ENCODE measurements at places on chromosomes 16 and 17.
A peak's percentile ranks its signal among the peaks of the same experiment; 100 is the strongest.

DNA sequence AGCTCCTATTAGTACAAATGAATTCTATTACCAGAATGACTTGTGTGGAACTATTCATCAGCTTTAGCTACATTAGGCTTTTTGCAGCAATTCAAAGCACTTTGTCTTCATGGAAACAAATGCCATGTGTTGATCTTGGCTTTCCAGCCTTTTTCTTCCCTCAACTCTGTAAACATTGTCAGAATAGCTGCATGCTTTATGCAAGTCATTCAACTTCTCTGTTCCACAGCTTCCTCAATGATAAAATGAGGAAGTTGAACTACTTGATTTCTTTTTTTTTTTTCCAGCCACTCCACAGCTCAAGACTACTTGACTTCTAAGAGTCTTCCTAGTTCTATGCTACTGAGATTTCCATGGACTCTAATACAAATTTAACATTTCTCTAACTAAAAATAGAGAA is 41.1 kb downstream of the KIAA0753 start:
- DNase-seq, result no peak

DNA sequence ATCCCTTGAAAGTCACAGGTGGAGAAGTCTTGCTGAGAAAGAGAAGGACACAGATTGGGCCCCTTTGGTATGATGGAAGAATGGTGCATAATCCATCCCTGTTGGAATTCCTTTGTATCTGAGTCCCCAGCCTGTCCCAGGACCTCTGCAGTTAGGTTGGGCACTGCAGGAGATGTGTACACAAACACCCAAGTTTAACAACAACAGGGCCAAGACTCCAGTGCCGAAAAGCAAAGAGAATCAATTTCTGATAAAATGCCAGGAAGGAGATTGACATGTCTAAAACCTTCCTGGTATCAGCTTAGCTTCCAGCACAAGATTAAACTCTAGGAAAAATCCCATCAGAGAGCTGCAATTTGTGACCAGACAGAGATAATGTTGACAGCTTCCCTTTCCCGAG is 32.9 kb downstream of the KATNIP start:
- DNase-seq, result no peak

DNA sequence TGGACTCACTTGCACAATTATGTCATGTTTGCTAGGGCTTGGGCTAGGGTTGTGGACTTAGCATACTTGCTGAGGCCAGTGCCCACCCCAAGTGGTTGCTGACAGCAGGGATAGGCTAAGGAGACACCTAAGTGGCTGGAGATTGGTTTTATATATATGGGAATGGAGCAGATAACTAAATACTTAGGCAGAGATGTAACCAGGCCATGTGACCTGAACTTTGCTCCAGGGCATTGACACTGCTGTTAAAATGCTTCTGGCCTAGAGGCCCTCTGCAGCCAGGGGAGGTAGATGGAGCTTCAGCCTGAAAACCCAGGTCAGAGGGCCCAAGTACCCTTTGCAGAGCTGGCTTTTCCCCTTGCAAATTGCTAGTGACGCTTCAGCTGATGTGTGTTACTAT is 1.4 kb upstream of the ITGB3 start:
- no peak for DNase-seq

DNA sequence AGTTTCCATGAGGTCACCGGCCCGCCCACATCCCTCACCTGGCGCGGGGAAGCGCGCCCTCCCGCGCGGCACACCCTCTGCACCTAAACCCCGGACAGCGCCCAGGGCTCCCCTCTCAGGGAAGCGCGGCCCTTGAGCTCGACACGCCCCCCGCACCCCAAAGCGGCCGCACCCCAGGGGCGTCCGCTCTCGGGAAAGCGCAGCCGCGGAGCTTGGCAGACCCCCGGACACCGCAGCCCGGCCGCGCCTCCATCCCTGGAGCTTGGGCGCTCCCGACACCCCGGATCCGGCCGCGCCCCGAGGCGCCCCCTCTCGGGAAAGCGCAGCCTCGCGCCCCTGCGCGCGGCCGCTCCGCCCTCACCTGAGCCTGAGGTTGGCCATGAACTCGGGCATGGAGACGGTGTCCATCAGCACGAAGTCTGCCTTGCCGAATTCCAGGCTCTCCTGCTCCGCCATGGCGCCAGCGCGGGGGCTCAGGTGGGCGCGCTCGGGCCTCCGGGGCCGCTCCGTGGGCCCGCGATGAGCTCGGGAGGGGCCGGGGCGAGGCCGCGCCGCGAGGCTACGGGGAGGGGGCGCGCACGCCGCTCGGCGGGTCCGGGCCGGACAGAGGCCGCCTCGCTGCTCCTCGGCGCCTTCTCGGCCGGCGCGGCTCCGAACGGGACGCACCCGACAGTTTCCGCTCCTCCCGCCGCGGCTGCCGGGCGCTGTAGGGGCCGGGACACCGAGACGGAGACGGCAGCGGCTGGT is at the start of gene MYO1D:
Gene MYO1D, minus strand, starts transcription at position 708 of the 747 bp plus-strand sequence. Its CDS starts 252 bp downstream, at position 456.
- DNase-seq, result peak; percentile 24

DNA sequence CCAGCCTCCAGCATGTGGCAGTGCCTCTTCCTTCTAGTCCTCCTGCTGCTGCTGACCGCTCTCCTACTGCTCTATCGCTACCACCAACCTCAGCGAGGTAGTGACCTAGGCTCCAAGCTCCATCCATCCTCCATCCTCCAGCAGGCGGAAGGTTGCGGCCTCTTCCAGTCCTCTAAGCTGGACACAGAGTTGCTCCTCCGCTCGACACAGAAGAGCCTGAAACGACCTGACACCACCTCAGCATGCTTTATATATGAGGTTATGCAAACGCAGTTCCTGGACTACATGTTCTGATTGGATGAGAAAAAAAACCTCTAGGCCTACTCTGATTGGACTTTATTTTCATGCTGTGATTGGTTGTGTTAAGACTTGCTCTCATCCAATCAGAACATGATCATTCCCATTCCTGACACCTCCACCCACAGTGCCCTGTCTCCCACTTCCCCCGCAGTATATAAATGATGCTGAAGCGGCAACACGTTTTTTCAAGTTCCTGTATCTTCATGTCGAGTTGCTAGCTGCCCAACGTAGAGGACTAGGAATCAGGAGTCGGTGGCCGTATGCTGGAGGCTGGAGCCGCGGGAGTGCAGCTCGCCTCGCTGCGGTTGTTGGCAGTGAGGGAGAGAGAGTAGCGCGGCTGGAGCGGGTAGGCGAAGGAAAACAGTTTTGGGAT is 398.1 kb downstream of the KCNJ18 start:
- DNase-seq, result no peak

- DNase-seq, result no peak
Observed at GRCh38 chr16:57349212-57350031, 9.2 kb upstream of the CCL22 start.

DNA sequence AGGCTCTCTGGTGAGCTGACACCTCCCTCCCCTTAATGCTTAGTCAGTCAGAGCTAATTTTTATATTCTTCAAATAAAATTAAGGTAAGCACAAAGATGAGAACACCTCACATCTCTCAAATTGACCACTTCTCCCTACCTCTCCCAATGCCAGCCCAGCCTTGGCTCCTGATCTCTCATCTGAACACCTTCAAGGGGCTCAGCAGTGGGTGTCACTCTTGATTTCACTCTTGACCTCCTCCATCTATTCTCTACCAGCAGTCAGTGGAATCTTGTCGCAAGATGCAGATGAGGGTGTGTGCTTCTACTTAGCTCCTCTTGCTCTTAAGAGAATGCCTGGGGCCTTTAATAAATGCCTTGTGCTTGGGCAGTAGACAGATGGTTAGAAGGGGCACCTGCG is 309.0 kb upstream of the IRX3 start:
- no peak for DNase-seq

DNA sequence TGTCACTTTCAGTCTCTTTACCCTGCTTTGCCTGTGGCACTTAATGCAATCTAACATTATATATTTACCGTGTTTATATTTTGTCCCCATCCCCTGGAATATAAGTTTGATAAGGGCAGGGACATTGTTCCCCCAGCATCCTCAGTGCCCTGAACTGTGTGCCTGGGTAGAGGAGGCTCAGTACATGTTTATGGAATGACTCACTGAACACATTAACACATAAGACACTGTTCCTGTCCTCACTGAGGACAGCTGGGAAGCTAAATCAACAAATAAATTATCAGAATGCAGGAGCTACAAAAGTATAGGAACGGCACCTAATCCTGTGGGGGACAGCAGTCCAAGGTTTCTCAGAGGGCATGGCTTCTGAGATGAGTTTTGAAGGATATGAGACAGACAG is 27.8 kb downstream of the GRIN2A start:
- DNase-seq, result no peak

- no peak for DNase-seq
Observed at GRCh38 chr17:77375917-77376651, 235.3 kb downstream of the SEC14L1 start.

- DNase-seq, result no peak
Observed at GRCh38 chr16:67884684-67885083, at the start of gene NRN1L. NRN1L (plus strand) TSS chr16:67884885; CDS start chr16:67884904, 19 bp downstream.

GRCh38 chr16:49023050-49023449 is 258.6 kb downstream of the CBLN1 start:
- no peak for DNase-seq

- no peak for DNase-seq
Observed at GRCh38 chr16:72727565-72727964, 320.4 kb downstream of the ZFHX3 start.

- no peak for DNase-seq
Observed at GRCh38 chr17:18848501-18848900, 9.4 kb upstream of the PRPSAP2 start.

- DNase-seq, result no peak
Observed at GRCh38 chr16:89413811-89414585, 76.4 kb downstream of the ANKRD11 start.

DNA sequence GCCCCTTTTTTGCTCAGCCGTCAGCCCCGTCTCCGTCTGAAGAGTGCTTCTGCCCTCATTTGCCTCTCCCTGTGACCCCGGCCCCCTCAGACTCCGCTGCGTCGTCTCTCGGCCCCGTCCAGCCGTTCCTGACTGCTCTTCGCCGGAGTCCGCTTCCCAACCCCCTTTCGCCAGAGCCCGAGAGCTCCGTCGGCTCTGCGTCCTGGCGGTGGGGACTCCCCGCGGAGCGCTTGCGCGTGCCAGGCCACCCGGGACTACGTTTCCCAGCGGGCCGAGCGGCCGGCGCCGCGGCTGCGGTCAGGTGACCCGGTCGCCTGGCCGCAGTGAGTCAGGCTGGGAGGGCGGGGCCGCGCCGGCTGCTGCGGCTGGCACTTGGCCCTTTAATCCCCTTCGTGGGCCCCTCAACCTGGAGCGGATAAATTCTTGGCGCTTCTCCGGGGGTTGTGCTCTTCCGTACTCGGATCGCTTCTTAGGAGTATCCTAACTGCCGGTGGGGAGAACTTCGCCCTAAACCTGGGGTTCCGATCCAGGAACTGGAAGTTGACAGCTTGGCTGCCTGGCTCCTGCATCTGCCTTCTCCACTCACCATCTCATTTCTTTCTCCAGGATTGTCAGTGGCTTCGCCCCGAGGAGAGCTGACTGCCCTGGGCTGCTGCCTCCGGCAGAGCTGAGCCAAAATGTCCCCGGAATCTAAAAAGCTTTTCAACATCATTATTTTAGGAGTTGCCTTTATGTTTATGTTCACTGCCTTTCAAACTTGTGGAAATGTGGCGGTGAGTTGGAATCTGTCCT is at the start of gene MFSD11:
Gene MFSD11, plus strand, starts transcription at position 444 of the 792 bp plus-strand sequence. Its CDS starts 234 bp downstream, at position 678.
- DNase-seq, result peak; percentile 75

- DNase-seq, result no peak
Observed at GRCh38 chr16:86286991-86287663, 223.2 kb upstream of the FOXF1 start.

GRCh38 chr16:13203725-13204124 is 302.3 kb downstream of the SHISA9 start:
- DNase-seq, result no peak

GRCh38 chr16:12994402-12994801 is 93.0 kb downstream of the SHISA9 start:
- no peak for DNase-seq

GRCh38 chr16:15427648-15428239 is 6.6 kb upstream of the BMERB1 start:
- DNase-seq, result peak; percentile 9

DNA sequence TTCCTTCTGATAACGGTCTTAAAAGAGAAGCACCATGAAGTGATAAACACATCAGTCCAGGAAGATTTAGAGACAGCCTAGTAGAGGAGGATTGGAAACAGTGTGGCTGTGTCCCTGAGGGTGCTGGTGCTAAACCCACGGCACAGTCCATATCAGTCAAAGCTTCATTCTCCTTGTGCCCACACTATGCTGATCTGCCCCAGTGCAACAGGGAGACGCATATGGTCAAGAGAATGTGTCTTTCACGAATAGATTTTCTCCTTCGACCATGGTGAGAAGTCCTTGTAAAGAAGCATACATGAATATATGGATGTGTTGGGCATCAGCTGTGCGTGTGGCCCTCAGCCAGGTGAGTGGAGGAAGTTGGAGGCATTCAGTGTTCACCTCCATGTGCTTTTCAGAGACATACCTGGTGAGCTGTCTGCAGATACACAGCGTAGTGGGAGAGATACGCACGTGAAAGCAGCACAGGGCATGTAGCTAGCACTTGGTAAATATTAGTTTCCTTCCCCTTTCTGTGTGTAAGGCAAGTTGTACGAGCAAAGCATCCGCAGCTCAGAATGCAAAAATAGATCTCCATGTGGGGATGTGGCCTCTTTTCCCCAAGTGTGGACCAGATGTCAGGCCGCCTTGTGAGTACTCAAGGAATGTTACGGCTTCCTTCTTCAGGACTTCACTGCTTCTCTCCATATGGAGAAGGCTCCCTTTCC is 29.4 kb downstream of the HLF start:
- no peak for DNase-seq

GRCh38 chr17:38536661-38537060 is 69.1 kb downstream of the SRCIN1 start:
- DNase-seq, result no peak

DNA sequence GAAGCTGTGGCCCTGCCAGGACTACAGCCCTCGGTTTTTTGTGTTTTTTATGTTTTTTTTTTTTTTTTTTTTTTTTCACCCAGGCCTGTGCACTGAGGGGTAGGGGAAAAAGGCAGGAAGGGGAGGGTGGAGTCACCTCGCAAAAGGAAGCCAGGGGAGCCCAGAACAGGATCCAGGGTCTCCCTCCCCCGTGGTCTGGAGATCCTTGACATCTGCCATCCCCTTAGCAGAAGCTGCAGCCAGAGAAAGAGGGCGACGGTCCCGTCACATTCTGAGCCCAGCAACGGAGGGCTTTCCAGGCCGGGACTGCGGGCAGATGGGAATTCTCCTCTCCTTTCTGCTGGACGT is 29.1 kb upstream of the PHOSPHO1 start:
- no peak for DNase-seq

- DNase-seq, result no peak
Observed at GRCh38 chr17:37720989-37721388, 23.9 kb downstream of the HNF1B start.

GRCh38 chr17:43736389-43736788 is 22.2 kb downstream of the SOST start:
- DNase-seq, result no peak

GRCh38 chr16:62562121-62562520 is 525.9 kb upstream of the CDH8 start:
- no peak for DNase-seq

DNA sequence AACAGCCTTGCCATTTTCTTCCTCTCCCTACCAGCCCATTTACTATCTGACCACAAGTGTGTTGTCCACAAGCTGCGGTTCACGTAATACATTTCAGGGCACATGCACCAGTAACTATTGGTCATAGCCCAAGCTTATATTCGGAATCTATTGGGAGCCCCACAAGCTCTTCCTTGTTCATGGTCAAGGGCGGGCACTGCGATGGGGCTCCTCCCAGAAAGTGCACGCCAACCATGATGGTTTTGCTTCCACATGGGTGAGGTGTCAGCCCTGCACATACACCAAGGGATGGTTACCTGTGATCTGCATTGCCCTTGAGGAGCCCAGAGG is 12.1 kb downstream of the THRA start:
- DNase-seq, result no peak

- no peak for DNase-seq
Observed at GRCh38 chr16:70508752-70509151, 14.6 kb downstream of the COG4 start.

Data from stimulated activated CD4-positive, alpha-beta T cell treated with anti-CD3 and anti-CD28 coated beads, Interleukin-1b, Interleukin-23, amount 100 ng/mL, for 1 hour (primary cell).